ENCODE measurements at places on chromosomes 4 and X.

- no peak for DNase-seq
These were observed 348.3 kb downstream of the PCDH7 start for GRCh38 chr4:31068257-31069075.

DNA sequence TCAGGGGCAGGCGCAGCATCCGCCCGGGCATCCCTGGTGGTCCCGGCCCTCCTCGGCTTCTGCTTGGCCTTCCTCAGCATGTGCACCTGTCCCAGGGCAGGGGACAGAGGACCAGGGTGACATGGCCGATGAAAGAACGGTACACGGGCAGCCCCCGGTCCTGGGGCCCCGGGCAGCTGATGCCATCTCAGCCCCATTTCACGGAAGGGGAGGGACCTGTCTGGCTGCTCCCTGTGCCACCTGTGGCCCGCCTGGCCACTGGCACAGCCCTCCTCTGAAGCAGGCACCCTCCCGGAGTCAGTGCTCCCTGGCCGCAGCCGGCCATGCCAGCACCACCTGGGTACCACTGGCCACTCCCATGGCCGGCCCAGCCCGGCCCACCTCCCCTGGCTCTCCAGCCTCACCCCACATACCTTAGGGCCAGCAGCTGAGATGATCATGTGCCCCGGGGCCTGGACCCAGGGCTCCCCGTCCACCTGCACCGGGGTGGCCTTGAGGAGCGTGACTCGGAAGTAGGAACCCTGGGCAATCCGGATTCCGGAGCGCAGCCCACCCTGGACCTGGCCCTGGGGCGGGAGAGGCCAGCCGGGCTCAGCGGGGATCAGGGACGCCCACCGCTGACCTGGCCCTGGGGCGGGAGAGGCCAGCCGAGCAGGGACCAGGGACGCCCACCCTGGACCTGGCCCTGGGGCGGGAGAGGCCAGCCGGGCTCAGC is 12.6 kb downstream of the DGKQ start:
- DNase-seq: no peak

DNA sequence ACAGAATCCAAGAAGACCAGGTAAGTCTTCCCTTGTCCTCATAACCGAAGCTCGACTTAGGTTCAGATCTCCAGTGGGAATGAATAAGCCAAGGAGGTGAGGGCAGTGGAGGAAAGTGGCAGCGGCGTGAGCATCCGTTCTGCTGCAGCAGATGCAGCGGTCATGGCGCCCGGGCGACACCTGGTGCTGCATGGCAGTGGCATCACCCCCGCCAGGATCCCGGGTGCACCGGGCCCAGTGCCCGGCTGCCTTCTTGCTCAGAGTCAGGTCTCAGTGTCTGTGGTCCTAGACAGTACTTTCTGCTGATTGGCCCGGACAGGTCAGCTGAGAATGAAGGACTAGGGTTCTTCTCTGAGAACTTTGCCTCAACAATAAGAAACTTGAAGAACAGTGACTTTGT is 83.4 kb upstream of the SORBS2 start:
- DNase-seq: no peak

DNA sequence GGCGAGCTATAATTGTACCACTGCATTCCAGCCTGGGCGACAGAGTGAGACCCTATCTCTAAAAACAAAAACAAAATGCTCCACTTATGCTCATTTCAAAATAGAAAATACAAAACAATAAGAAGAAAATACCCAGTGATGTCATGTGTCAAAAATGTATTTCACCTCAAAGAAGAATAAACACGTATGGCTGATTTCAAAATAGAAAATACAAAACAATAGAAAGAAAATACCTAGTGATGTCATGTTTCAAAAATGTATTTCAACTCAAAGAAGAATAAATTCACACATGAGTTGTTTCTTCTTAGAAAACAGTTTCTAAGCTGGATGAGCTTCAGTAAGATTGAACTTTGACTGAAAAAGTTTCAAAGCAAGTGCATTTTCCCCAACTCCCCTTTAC is 20.3 kb upstream of the PDCL2 start:
- DNase-seq: no peak

DNA sequence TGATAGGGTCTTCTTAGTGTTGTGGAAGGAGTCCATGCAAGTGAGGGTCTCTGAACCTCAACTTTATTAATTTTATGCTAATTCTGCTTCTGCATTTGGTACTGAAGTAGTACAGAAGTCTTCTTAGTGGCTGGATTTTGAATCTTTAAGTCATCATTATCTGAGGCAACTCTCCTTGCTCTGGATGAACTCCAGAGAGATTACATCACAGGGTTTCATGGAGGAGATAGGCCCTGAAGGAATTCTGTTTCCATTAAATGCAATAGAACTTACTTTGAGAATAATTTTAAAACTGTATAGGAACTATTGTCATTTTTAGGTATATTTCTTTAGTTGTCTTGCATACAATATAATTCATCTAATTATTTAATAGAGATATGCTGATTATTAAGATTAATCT is 451.2 kb downstream of the FAT4 start:
- no peak for DNase-seq

DNA sequence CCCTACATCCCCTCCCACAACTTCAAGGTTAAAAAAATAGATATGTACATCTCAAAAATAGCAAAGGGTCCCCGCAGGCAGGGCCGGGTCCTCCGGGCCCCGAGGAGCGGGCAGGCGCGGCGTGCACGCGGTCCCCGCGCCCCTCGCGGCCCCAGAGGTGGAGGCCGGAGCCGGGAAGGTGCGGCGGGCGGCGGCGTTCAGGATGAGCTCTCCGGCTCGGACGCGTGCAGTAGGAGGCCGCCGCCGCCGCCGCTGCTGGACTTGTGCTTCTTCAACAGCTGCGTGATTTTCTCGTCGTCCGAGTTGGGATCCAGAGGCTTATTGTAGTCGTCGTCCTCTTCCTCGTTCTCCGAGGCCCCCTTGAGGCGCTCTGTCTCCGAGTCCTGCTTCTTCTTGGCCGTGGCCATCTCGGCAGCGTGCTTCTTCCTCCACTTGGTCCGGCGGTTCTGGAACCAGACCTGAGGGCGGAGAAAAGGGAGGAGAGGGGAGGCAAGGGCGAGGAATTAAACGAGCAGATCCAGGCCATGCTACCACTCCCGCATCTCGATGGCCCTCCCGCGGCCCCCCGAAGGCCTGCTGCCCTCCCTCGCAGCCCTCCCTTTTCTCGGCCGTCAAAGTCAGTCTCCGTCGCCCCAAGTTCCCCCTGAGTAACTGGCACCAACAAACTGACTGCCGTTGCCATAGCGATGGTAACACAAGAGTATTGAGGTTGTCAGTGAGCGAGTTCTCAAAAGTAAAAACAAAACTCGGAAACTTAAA is 5.8 kb downstream of the NKX6-1 start:
- no peak for DNase-seq

DNA sequence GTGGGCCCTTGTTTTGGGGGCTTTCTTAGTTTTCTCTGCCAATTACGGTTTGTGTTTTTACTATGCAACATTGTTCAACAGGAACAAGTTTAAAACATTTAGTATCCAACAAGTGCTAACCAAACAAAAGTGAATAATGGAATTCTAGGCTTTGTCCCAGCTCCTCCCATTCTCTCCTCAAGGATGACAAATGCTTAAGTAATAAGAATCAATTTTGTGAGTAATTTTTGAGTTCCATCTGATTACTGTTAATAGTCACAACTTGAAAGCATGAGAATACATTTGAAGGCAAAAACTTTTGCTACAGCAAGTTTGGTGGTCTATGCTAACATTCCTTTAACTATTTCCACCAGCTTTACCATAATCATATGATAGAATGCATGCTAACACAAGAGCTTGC is 78.1 kb upstream of the HPGD start:
- DNase-seq: no peak

DNA sequence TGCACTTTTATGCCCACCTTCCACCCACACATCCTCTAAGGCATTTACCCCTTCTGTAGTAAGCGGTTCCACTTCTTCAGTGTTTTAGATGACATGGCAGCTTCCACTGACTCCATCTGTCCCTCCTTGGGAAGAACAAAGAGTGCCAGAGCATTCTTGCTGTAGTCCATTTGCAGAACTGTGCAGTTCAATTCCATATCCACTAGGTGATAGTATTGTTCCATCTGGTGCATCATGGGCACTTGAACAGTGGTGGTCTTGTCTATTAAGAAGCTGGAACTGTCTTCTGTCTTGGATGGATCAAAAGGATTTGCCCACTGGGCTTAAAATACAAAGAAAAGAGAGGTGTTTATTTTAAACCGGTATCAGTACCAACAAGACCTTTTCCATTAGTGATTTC is 3.5 kb downstream of the SERPINA7 start:
- DNase-seq: no peak

GRCh38 chr4:176565049-176565448 is 227.7 kb downstream of the VEGFC start:
- DNase-seq: no peak

DNA sequence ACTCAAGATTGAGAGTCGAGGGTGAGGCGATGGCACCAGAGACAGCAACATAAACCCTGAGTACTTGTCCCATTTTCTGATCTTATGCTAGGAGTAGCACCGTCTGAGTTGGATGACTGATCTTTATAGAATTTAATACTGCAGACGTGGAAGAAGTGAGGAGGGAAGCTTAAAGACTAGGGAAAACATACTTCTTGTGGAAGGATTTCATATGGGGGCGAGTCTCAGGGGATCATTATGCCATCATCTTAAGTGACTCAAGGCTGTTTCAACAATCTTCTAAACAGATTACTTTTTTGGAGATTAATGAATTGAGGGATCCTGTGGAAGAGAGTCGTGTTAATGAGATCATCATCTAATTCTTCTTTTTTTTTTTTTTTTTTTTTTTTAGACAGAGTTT is 17.2 kb upstream of the FAT1 start:
- no peak for DNase-seq

DNA sequence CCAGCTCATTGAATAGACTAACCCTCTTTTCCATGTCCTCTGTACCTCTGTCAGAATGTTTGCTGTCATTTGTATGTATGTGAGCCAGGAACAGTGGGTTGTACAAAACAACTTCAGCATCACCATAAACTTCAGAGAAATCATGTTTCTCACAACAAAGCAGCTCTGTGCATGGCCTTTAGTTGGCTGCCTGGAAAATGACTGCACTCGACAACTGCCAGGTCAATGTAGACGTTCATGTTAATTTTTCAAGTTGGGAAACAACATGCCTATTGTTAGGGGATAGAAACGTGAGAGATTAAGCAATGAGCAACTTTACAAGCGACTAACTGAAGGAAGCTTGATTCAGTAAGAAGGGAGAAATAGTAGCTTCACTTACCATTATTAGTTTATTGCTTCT is 17.9 kb upstream of the CXCL11 start:
- DNase-seq: no peak

GRCh38 chr4:170868170-170868569 is 778.4 kb upstream of the AADAT start:
- no peak for DNase-seq
